Neural crest cell (in vitro differentiated cells): ENCODE measurements at places on chromosomes 1 and 21.
A peak's percentile ranks its signal among the peaks of the same experiment; 100 is the strongest.

DNA sequence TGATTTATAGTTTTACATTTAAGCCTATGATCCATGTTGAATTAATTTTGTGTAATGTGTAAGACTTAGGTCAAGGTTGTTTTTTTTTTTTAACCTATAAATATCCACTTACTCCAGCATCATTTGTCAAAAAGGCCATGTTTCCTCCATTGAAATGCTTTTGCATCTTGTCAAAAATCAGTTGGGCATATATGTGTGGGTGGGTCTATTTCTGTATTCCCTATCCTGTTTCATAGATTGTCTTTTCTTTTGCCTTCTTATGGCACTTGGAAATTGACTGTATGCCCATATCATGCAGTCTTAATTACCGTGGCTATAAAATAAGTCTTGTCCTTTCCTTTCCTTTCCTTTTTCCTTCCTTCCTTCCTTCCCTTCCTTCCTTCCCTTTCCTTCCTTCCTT is 138.2 kb downstream of the PRDM2 start:
- no peak for DNase-seq

GRCh38 chr1:170619241-170620028 is 44.5 kb upstream of the PRRX1 start:
- no peak for DNase-seq

GRCh38 chr1:208409176-208409575 is 165.0 kb upstream of the PLXNA2 start:
- no peak for DNase-seq

DNA sequence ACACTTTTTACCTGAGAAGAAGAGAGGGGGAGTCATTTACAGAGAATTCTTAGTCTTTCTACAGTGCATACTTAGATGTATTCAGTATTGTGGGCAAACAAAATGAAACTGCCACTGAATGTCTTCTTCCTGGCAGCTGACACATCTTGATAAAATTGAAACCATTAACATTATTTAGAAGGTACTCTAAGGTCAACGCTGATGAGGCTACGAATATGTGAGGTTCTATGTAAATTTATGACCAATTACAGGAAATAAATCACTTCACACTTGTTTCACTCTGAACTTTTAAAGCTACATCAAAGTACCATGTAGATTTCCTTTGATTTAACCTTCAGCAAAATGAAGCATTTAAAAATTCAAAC is 51.3 kb upstream of the GFI1 start:
- no peak for DNase-seq

DNA sequence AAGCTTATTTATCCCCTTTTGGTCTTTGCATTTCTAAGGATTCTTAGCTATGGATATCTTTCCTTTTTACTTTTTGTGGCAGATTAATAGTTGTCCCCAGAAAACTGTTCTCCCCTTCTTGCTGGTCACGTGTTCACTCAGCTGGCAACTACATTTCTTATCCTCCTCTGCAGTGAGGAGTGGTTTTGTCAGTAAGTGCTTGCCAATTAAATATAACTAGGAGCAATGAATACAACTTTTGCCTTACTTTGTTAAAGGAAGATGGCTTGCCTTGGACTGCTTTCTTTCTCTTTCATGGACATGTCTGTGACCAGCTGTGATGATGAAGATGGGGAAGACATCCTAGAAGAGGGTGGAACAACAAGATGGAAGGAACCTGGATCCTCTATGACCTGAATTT is 15.6 kb upstream of the ALG14 start:
- no peak for DNase-seq

- peak; percentile 89 for DNase-seq
These were observed 17.9 kb upstream of the ETV3 start for GRCh38 chr1:157156058-157156541.

DNA sequence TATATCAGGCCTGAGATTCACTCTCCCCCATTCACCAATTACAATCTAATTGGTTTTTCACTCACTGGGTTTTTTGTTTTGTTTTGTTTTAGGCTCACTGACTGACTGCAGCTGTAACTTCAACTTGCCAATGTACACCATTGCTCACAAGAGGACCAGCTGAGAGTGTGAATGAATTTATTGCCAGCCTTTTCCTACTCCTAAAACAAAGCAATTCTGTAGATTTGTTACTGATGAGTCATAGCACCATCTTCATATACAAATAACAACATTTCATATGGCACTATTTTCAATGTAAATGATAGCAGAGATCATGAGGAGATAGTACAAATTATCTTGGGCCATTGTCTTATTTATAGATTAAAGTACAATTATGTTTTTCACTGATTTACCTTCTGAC is 76.0 kb upstream of the DPYD start:
- DNase-seq: no peak
